ENCODE measurements at places on chromosomes 2 and 18.

GRCh38 chr18:11673560-11673959 is 15.5 kb upstream of the GNAL start:
- no peak for DNase-seq

- peak; percentile 14 for DNase-seq
These were observed 25.5 kb upstream of the PXDN start for GRCh38 chr2:1769703-1770422.

DNA sequence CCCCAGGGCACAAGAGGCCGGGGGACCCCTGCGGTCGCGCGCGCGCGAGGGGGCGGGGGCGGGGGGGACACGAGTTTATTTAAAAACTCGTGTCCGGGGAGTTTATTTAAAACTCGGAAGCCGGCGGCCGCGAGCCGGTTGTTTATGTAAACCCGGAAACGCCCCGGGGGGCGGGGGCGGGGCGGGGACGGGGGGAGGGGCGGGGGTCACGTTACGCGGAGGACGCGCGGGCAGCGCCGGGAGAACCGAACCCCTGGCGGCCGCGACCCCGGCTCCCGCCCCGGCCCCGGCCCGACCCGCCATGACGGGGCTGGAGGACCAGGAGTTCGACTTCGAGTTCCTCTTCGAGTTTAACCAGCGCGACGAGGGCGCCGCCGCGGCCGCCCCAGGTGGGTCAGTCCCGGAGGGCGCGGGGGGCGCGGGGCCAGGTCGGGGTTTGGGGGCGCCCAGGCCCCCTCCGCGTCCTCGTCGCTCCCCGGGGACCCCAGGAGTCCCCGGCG is 4.4 kb downstream of the NFATC1 start:
- DNase-seq = peak; percentile 65

DNA sequence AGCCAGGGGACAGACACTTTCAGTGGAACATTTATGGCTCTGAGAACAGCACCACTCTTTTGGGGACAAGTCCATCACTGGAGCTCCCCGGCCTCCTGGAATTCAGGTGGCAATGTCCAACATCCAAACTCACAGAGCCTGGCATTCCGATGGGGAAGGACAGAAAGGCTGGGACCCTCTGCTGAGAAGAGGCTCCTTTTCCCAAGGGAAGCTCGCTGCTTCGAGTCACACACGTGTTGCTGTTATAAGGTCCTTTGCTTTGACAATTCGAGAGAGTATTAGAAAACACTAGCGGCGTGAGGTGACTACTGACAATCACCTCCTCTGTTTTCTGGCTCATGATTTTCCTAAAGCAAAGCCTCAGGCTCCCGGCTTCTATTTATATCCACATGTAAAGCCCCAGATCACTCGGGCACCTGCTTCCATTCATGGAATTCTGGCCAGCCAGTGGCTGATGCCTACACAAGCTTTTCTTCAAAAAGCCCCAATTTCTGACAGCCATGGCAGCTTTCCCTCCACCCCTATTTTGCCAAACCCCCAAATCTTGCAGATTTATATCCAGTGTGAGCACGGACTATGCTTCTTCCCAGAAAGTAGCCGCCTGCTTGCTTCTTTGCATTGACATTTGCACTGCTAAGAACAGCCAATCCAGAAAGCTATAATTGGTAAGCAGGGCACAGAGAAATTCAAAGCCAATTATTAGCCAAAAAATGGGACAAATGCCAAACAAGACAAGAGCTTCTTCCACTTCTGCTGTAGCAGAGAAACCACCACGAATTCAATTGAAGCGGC is 67.3 kb downstream of the NDUFA10 start:
- no peak for DNase-seq

- no peak for DNase-seq
These were observed 125.1 kb downstream of the TANC1 start for GRCh38 chr2:159093497-159093896.

Data from effector CD4-positive, alpha-beta T cell (primary cell).